T follicular helper cell (primary cell): ENCODE measurements at places on chromosomes 6 and 20.

- DNase-seq, result no peak
Measured at GRCh38 chr6:156283091-156283490, 494.1 kb upstream of the ARID1B start.

- DNase-seq, result no peak
Measured at GRCh38 chr20:5182615-5183254, 55.9 kb downstream of the CDS2 start.

DNA sequence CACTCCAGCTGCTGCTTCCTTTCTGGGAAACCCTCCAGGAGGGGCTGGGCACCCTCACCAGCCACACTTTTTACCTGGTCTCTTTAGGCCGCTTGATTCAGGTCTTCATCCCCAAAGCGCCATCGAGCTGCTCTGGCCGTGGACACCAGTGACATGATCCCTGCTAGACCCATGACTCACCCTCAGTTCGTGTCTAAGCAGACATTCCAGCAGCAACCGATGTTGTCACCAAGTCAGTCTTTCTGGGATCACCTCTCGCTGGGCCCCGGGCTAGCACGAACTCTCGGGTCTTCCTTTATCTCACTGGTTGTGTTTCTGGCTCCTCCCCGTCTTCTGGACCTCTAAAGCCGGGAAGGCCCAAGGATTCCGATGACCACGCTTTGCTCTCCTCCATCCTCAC, 43.0 kb upstream of the GPR31 start:
- no peak for DNase-seq

DNA sequence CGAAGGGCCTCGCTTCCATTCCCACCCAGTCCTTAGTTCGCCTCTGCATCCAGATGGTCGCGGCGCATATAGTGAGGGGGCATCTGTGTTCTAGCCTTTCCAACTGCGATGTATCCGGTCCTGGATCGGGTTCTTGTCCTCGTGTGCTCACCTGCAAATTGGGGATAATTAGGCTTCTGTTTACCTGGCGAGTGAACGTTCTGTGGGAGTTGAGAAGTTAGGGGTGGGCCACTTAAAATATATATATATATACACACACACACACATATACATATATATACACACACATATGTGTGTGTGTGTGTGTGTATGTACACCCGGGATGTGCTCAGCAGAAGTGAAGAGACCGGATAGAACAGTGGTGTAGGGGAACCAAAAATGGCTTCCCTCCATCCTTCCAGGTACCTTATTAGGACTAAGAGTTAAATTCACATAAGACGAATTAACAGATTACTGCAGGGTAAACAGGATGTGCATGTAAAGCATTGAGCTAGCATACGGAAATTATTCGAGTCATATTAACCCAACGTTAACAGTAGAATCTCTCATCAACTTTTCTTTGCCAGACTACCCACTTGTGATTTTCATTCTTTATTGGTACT, 537 bp downstream of the CSTF1 start:
- no peak for DNase-seq

GRCh38 chr20:47205577-47206123, 150.8 kb downstream of the ZMYND8 start:
- no peak for DNase-seq

DNA sequence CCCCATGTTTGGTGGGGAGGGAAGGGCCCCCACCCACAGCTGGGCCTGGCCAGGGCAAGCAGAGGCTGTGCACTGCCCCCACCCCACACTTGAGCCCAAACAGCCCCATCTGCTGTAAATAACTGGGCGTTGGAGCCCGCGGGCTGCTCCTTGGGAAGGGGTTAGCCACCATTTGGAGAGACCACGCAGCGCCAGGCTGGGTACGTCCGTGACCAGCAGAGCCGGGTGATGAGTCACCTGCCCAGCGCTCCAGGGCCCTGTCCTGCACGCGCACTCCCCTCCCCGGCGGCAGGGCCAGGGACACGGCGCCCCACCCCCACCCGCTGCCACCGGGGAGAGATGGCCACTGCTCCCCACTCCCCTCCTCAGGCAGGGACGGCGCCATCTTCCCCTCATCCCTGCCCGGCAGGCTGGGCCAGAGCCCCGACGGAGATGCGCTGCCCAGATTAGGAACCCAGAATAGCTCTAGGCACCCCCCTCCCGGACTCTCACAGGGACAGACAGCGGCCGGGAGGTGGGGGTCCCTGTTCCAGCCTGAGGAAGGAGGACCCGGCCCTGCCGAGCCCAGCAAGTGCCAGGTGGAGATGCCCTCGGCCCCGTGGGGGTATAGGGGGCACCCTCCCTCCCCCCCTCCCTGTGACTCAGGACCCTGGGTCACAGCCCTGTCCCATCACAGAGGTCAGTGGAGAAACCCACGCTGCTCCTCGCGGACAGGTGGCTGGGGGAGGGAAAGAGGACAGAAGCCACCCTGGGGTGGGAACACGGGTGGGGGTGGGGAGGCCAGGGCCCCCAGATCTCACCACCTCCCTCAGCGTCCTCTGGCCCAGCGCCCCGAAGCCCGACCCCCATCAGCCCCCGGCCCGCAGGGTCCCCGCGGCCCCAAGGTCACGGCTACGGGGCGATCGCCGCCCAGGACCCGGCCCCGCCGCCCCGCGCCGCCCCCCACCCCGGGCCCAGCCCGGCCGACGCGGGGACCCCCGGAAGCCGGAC, 642 bp downstream of the EEF1A2 start:
- DNase-seq, result no peak

- DNase-seq, result no peak
Measured at GRCh38 chr20:62042025-62042820, 23.5 kb downstream of the TAF4 start.

DNA sequence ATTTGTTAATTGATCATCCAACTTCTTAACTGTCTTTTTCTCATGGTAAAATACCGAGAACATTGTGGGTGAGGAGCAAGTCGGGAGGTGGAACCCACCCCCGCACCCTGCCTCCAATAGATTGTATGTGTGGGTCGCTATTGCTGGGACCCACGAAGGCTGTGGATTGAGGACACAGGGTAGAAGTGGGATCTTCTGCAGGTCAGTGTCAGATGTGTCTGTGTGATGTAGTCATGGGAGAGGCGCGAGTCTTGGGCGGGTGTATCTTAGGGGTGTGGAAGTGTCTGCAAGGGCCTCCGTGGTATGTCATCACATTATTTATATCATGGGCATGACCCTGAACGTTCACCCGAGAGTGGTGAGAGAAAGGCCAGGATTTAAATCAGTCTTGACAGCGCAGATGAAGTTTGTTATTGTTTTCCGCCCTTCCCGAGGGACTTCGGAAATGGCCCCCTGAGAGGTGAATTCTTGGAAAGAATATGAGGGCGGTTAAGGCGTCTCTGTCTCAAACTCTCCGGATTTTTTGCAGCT, 472 bp upstream of the PAQR8 start:
- peak; percentile 10 for DNase-seq

GRCh38 chr6:24932832-24933231, 2.9 kb downstream of the RIPOR2 start:
- DNase-seq, result no peak

DNA sequence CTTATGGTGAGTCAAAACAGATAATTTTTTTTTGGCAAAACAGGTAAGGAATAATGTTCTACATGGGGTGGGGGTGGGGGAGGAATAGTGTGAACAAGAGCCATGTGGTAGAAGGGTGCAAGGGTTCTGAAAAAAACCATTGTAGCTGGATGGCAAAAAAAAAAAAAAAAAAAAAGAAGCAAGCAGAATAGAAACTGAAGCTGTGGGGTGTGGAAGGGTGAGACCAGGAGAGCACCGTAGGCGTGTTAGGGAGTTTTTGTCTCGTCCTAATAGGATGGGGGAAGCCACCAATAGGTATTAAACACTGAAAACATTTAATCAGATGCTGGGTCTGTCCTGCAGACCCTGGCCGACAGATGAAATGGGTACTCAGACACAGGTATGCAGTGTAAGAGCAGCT, 110.1 kb downstream of the ADTRP start:
- no peak for DNase-seq

DNA sequence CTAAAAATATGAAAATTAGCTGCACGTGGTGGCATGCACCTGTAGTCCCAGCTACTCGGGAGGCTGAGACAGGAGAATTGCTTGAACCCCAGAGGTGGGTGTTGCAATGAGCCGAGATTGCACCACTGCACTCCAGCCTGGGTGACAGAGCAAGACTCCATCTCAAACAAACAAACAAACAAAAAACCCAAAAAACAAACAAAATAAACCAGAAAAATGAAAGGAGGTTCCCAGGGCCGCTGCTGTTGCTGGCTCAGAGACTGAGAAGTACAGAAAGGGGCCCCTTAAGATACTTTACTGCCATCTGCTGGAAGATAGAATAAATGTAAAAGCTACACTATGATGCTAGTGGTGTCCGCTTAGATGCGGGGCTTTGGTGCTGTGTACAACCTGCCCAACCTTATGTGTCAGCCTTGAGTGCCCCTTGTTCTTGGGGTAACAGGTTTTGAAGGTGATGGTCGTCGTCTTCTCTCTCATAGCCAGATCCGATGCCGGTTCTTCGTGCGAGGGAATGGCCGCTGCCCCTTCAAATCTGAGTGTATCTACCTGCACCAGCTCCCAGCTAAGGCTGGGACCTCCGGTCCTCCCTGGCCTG, 2.8 kb upstream of the FANCE start:
- no peak for DNase-seq

DNA sequence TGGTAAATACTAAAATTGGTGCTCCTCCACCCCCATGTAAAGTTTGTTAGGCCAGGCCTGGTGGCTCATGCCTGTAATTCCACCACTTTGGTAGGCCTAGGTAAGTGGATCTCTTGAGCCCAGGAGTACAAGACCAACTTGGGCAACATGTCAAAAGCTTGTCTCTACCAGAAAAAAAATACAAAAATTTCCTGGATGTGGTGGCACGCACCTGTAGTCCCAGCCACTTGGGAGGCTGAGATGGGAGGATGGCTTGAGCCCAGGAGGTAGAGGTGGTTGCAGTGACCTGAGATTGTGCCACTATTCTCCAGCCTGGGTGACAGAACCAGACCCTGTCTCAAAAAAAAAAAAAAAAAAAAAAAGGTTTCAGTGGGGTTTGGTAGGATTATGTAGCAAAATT, 41.7 kb downstream of the ITCH start:
- no peak for DNase-seq

- peak; percentile 26 for DNase-seq
Measured at GRCh38 chr6:31776989-31777666, at the start of gene VWA7. TSS of gene VWA7 (minus strand) at chr6:31777328. CDS start at chr6:31776779, 549 bp downstream.

DNA sequence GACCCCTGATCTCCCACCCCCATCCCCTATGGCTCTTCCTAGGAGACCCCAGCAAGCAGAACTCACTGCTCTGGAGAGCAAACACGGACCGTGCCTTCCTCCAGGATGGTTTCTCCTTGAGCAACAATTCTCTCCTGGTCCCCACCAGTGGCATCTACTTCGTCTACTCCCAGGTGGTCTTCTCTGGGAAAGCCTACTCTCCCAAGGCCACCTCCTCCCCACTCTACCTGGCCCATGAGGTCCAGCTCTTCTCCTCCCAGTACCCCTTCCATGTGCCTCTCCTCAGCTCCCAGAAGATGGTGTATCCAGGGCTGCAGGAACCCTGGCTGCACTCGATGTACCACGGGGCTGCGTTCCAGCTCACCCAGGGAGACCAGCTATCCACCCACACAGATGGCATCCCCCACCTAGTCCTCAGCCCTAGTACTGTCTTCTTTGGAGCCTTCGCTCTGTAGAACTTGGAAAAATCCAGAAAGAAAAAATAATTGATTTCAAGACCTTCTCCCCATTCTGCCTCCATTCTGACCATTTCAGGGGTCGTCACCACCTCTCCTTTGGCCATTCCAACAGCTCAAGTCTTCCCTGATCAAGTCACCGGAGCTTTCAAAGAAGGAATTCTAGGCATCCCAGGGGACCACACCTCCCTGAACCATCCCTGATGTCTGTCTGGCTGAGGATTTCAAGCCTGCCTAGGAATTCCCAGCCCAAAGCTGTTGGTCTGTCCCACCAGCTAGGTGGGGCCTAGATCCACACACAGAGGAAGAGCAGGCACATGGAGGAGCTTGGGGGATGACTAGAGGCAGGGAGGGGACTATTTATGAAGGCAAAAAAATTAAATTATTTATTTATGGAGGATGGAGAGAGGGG, 1.4 kb downstream of the LTA start:
- no peak for DNase-seq

- no peak for DNase-seq
Measured at GRCh38 chr20:59013959-59014608, 5.1 kb upstream of the TUBB1 start.

- no peak for DNase-seq
Measured at GRCh38 chr6:55319961-55320695, 7.1 kb upstream of the GFRAL start.

DNA sequence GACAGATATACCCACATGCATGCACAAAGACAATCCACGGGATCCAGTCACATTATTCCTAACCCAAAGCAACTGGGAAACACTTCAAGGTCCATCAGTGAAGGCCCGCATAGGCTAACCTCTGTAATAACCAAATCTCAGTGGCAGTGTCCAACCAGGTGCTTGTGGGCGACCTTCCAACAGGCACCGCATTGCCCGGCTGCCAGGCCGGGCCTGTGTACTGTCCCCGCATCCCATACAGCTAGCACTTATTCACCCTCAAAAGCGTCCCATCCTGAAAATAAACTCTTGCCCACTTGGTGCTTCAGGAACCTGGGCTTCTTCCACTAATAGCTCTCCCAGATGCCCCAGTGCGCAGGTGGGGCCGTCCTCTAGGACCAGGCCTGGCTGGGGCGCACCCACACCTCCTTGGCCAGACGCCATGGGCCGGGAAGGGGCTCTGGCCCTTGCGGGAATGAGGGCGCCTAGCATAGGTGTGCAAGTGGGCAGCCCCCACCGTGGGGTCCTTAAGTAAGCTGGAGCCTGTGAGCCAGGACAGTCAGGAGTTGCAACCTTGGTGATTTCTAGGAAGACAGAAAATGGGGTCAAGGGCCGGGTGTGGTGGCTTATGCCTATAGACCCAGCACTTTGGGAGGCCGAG, 1.1 kb upstream of the ENTPD6 start:
- DNase-seq, result no peak

GRCh38 chr6:170270984-170271593, 19.8 kb downstream of the DLL1 start:
- no peak for DNase-seq

DNA sequence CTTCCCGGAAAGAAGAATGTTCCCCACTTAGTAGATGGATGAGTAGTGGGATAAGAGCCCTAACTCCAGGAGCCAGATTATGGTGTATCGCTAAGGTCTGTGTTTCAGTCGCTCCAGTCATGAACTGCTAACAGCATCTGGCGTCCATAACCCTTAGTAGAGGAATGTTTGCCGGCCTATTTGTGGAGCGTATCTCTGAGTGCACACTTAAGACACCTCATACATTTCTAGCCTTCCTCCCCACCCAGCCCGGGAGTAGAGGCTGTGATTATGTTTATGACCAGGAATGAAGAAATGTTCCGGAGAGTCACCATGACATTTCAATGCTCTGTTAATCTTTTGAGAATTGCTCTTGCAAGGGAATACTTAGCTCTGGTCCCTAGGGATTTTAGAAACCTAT, 251.1 kb upstream of the SOX4 start:
- DNase-seq, result no peak
